ENCODE measurements at places on chromosomes 6 and 20.

- DNase-seq = no peak
Observed at GRCh38 chr6:77740380-77740779, 87.5 kb downstream of the MEI4 start.

DNA sequence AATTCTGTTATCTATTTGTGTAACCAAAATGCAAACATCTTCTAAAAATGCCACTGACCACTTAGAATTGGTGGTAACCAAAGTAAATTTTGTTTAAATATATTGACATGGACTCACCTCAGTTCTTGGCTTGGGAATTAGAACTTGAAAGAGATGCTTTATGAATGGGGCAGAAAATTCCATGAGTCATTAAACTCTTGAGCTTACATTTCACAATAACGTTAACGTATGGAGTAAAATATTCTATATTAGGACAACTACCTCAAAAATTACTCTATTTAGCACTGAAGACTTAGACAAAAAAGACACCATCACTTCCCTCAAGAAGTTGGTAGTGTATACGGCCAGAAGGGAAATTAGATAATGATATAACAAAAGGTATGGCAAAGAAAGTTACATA lies 752.2 kb upstream of the MARCKS start:
- DNase-seq = no peak

- DNase-seq = peak; percentile 68
Observed at GRCh38 chr6:144353871-144354314, 68.8 kb downstream of the UTRN start.

DNA sequence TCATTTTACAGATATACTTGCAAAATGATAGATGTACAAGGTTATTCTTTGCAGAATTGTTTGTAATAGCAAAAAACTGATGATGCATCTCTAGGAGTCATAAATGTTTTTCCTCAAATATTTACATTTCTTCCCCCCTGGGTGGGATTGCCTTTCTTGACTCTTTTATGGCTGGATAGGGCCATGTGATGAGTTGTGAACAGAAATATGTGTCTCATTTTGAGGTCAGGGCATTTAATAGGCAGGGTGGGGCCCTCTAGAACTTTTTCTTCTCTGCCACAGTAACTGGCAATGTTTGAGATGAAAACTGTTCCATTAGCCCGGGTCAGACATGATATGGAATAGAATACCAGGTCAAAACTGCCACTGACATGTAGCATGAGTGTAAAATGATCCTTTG lies 159.5 kb upstream of the SYNCRIP start:
- no peak for DNase-seq

DNA sequence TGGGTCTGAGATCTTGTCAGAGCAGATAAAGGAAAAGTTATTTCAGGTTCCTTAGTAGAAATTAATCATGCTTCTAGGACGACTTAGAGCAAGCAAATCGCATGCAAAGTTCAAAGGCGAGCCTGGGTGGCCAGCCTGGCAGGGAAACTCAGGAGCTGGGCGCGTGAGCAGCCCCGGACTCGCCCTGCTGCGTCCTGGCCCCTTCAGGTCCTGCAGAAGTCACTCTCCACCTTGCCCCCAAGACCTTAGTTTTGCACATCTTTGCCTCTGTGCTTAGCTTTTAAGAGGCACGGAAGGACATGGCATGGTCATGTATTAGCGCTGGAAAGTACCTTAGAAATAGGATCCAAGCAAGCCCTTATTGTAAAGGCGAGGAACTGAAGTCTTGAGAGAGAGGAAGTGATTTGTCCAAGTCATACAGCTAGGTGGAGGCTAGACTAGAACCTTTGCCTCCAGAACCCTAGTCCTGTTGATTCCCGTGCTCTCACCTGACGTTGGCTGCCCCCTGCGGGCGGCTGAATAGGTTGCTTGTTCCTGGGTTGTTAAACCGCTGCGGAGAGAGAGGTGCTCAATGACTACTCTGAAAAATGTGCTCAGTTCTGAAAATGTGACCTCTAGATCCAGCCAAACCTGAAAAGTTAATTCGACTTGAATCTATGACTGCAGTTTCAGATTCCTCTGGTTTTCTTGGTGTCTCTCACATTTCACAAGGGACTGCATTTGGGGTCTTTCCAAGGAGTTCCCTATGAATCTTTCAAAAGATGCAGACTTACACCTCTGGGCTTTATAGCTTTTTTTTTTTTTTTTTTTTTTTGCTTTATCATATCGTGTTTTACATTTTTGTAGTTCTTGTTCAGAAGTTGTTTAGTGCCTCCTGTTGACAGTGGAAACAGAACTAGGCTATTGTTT lies 2.7 kb downstream of the MYB start:
- DNase-seq = peak; percentile 81

DNA sequence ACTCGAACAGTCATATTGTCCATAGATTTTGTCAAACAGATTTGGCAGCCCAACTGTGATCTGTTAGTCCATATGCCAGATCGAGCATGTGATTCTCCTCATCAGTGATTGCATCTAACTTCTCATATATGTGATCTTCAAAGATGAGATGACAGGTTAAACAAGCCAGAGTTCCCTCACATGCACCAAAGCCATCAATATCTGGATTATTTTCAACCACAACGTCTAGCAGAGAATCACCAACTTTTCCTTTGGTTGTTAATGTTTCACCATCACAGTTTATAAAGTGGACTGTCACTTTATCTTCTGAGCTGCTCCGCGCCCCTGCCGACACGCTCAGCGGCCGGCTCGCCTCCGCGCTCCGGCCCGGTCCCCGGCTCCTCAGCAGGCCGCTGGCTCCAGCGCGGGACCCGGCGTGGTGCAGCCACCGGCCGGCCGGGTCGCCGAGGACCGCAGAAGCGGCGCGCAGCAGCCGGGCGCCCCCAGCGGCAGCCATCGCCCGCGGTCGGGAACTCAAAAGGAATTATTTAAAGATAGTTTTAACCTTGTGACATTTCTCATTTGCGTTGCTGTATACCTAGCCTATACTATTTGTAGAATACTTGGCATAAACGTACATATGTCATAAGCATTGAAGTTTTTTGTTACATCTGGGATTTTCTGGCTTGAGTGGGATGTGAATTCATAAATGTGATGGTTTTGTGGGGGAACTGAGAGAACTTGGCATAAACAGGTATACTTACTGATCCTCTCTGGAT lies 40.1 kb upstream of the DYNLRB1 start:
- DNase-seq = peak; percentile 26

- DNase-seq = no peak
Observed at GRCh38 chr6:35718375-35718736, 18.5 kb upstream of the ARMC12 start.

GRCh38 chr6:52573295-52573694 lies 3.6 kb downstream of the TRAM2 start:
- no peak for DNase-seq

GRCh38 chr20:2093159-2093781 lies 8.4 kb upstream of the STK35 start:
- peak; percentile 27 for DNase-seq

- no peak for DNase-seq
Observed at GRCh38 chr20:8117636-8118035, 14.4 kb upstream of the PLCB1 start.

DNA sequence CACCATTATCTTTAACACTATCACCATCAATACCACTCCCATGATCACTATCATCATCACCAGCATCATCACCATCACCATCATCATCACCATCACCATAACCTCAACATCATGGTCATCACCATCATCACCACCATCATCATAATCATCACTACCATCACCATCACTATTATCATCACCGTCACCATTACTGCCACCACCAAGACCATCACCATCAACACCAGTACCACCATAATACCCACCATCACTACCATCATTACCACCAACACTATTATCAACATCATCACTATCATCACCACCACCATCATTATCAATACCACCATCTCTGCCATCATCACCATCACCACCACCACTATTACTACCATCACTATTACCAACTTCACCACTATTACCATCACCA lies 32.7 kb upstream of the CST1 start:
- DNase-seq = no peak

- no peak for DNase-seq
Observed at GRCh38 chr6:115554060-115554459, 506.6 kb downstream of the FRK start.

- no peak for DNase-seq
Observed at GRCh38 chr6:11141295-11141694, 29.8 kb upstream of the ERVFRD-1 start.

- DNase-seq = no peak
Observed at GRCh38 chr6:129981598-129981997, 36.8 kb upstream of the L3MBTL3 start.
